ENCODE measurements at places on chromosomes 7 and 10.

DNA sequence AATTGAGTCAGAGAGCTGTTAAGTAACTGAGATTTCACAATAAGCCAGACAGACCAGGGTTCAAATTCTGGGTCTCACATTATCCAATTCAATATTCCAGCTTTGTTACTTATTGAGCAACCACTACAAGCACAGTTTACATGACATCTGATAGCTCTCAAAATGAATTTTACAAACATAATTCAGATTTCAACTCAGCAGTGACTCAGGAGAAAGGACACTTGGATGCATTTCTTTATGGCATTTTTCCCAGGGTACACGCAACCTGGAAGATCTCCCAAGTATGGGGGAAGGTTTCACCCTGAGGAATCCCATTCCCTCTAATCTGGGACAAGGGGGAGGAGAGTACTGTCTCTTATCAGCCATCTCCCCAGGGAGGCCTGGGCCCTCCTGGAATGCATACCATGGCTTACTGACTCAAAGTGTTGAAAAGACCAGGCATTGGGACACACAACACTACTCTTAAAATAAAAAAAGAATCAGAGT lies 102.4 kb downstream of the CFTR start:
- DNase-seq = peak; percentile 14

DNA sequence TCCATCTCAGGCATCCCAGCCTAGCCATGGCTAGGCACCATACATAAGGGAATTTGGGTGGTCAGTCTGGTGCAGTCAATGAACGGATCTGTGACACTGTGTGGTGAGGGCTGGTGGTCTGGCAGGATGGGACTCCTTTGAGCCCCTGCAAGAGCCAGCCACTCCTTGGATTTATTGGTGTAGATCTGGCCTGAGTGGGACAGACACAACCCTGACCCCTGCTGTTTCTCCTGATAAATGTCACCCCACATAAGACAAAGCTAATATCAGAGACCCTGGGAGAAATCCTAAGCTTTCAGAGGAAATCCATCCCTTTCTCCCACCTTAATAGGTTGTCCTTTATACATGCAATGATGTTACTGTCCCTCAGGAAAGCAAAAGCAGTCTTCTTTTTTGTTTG lies 2.3 kb downstream of the FBXO24 start:
- no peak for DNase-seq

DNA sequence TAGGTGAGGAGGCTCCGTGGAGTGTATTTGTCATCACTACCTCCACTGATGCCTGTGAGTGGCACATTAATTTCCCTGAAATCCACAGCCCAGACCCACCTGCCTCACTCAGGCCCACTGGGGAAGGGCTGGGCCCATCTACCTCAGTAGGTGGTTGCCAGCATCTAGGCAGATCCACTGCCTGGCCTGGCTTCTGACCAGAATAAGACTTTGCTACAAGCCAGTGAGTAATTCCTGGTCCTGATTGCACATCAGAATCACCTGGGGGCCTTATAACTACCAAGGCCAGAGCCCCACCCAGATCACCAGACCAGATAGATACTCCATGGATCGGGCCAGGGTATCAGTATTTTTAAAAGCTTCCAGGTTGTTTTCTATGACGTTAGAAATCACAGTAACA lies 37.5 kb upstream of the PLEKHA1 start:
- DNase-seq = no peak

GRCh38 chr7:85748861-85749260 lies 562.0 kb upstream of the SEMA3D start:
- no peak for DNase-seq

- DNase-seq = no peak
These were observed 70.8 kb downstream of the PTF1A start for GRCh38 chr10:23262928-23263327.

- DNase-seq = peak; percentile 91
These were observed 6.3 kb downstream of the NAT16 start for GRCh38 chr7:101173752-101174244.

DNA sequence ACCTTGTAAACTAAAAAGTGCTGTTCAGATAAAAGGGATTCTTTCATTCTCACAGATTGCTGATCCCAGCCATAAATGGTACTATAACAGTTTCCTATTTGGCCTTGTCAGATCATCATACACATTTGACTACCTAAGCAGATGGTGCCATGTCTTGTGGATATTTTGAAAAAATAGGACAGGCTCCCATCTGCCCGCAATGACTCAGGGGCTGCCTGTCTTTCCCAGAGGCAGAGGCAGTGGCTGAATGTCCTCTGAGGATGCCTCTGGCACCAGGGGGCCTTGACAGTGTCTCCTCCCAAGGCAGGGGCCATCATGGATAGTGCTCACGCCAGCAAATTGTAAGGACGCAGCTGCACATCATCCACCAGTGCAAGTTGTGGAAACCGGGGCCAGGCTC lies 323.0 kb upstream of the PODXL start:
- DNase-seq = no peak

GRCh38 chr10:48330269-48330668 lies 23.8 kb downstream of the MAPK8 start:
- no peak for DNase-seq

- no peak for DNase-seq
These were observed 65.3 kb downstream of the PDIA4 start for GRCh38 chr7:148962823-148963582.

DNA sequence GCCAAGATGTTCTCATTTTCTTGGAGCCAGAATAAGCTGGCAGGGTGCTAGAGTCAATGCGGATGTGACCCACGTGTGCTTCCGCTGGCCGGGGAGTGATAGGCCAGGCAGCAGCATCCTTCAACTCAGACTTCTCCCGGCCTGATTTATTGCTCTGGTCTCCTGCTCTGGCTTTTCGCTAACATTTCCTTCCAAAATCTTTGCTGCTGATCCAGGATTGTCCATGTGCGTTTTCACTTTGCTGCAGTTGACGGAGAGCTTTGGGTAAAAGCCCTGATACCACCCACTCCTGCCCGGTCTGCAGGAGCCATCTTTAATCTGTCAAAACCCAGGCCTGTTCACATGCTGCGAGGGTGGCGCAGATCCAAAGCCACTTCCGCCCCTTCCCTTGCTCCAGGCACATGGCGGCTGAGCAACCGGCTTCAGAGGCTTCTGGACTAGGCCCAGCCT lies 106.8 kb downstream of the CYP26A1 start:
- DNase-seq = no peak

- DNase-seq = no peak
These were observed 48.9 kb downstream of the ZCCHC24 start for GRCh38 chr10:79396520-79396919.

DNA sequence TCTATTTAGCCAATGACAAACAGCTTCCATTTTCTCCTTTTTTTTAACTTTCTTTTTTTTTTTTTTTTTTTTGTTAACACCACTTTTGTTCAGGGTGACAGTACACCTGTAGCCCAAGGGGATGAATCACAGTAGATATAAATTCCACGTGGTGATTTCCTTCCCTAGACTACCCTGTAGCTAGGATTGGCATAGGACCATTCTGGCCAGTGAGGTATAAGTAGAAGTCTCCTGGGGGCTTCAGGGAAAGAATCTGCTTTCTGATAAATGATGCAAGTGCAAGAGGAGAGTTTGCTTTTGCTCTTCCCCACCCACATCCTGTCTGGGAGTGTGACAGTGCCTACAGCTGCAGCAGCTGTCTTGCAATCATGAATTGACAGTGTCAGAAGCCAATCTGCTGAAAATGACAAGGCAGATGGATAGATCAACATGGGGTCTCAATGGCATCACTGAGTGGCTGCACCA lies 63.2 kb upstream of the TOMM7 start:
- no peak for DNase-seq

DNA sequence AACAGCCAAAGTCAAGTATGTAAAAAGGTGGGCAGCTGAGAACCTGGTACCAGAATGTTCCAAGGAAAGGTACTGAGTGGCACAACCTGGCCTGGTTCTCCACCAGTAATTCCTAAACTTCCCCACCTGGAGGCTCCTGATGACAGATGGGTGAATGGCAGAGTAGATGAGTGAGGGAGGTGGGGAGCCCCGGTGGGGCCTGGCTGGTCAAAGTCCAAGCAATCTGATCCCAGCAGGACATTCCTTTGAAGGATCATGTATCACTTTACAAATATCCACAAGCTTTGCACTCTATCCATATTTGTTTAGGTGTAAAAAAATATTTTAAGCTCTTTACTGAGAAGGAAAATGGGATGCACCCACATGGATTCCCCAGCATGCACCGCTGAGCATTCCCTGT lies 250.2 kb downstream of the DPP6 start:
- DNase-seq = no peak

DNA sequence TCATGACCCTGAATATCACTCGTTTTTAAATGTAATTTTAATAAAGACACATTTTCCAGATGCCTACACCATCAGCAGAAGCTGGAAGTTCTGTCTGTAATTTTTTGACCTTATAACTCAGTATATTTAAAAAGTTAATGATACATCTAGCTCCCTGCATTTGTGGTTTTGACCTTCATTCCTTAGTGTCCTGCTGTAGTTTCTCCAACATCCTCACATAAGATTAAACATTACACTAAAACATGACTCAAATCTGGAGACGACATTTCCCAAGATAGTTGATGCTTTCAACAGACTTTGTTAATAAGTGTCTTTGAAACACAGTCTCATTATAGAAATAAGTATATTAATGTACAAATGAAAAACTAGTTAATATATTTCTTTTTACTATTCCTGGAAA lies 363.1 kb downstream of the POM121L12 start:
- DNase-seq = no peak

DNA sequence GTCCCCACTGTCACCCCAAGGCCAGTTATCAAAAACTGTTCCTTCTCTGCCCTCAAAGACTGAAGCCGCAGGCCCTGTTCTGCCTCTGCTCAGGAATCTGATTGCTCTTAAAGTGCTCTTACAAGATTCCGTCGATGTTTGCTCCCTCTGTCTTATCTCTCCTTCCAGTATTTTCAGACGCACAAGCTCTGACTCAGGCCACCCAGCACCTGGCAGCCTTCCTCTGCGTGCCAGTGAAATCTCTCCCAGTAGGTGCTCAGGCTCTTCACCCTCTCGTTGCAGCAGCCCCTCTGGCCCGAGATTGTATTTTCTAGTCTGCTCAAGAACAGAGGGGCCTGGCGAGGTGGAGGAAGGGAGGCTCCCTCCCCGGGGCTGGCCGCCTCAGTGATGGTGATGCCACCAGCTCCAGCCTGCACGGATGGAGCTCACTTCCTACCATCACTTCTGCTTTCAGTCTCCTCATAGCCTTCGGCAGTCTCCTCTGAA lies 276.2 kb downstream of the USP6NL start:
- DNase-seq = no peak

GRCh38 chr10:4111643-4112042 lies 326.6 kb upstream of the KLF6 start:
- DNase-seq = no peak

DNA sequence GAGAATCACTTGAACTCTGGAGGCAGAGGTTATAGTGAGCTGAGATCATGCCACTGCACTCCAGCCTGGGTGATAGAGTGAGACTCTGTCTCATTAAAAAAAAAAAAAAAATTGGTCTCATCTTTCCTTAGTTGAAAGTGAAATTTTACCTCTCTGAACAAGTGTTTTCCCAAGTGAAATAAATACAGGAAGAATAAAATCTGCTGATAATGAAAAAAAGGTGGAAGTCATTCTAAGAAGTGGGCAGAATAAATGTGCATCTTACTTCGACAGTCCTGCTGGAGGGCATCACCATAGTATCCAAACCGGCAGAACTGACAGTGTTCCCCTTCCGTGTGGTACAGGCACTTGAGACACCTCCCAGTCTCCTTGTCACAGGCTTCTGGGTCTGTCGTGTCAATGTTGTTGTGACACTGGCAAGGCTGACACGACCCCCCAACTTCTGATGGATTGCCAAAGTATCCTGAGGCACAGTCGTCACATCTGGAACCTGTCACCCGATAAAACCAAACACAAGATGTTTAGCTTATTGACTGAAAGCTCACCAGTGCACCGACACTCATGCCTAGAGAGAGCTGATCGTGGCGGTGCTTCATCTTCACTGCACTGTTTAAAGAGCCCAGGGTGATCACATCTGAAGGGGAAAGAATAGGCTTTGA lies 49.6 kb downstream of the LAMB1 start:
- DNase-seq = no peak

DNA sequence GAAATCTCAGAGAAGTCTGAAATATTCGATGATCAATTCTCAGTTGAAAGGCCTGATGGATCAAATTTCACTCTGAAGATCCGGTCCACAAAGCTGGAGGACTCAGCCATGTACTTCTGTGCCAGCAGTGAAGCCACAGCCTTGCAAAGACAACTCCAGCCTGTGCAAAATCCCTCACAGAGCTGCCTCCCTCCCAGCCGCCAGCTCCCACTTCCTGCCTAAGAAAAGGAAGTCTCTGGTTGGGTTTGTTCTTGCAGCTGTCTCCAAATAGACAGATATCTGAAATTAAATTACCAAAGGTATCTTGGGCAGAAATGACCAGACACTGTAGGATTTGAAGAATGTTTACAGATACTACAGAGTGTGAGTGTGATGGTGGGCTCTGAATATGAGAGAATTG lies 43.4 kb upstream of the PRSS58 start:
- no peak for DNase-seq

DNA sequence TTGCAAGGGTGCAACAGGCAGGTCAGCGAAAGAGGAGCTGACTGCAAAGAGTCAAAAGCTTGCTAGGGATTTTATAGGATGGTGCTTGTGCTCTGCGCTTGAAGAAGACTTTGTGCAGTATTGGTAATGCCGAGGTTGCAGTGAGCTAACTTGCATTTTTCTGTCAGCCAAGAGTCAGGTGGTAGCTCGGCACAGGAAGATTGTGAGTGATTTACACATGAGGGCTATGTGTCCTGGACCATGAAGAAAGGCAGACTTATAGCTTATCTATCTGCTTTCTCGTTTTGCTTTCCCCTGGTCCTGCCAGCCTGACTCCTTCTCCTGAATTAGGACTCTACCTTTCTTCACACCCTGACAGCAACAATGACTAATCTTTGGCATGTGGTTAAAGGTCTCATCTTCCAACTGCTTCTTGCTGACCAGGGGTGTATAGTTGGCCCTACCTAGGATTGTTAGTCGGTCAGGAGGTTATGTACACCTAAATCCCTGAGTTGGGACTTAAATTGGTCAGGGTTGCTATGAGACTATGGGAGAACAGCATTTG lies 4.1 kb upstream of the SYPL1 start:
- no peak for DNase-seq

GRCh38 chr7:116632384-116632783 lies 39.6 kb upstream of the MET start:
- DNase-seq = no peak

- DNase-seq = no peak
These were observed 148.9 kb downstream of the ARID5B start for GRCh38 chr10:62050346-62050892.
